ENCODE measurements at places on chromosomes 1 and 21.

DNA sequence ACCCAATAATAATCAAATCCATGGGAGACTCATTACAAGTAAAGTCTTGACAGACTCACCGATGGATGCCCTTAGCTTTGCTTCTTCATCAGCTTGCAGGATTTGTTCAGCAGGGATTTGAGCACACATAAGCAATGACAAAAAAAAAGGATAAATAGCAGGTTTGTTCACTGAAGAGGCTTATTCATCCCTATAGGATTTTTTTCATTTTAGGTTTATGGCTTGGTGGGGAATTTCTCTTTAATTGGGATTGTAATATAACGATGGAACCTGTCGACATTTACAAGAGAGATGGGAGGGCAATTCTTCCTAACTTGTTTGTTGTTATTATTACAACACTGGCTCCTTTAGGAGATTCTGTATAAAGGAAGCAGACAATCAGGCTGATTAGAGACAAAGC, 649.1 kb upstream of the PLXNA2 start:
- DNase-seq: no peak

DNA sequence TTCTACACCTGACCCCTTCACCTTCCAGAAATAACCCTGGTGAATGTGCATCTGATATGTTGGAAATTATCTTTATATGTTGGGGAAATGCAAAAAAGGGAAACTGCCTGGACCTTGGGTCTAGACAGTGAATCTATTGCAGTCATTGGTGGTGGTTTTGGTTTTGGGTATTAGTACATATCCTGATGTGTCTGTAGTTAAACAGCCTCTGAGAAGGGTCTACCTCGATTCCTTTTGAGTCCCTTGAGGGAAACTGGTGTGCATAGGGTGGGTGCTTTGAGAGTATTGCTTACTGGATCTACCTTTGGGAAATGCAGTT, 127.3 kb upstream of the KIAA0040 start:
- no peak for DNase-seq

DNA sequence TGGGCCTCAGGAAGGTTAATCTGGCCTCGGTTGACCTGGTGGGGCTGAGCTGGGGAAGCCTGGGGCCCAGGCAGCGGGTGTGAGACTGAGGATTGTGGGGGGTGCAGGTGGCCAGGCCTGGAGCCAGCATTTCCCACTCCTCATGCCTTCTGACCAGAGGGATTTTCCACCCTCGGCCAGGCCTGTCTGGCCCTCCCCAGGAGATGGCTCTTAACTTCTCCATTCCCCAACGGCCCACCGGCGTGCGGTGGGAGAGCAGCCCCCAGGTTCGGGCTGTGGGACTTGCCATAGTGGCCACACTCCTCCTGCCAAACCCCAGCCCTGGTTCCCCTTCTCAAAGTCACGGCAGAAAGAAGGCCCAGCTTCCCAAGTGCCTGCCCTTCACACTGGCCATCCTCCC, 126.5 kb upstream of the RUNX3 start:
- no peak for DNase-seq

DNA sequence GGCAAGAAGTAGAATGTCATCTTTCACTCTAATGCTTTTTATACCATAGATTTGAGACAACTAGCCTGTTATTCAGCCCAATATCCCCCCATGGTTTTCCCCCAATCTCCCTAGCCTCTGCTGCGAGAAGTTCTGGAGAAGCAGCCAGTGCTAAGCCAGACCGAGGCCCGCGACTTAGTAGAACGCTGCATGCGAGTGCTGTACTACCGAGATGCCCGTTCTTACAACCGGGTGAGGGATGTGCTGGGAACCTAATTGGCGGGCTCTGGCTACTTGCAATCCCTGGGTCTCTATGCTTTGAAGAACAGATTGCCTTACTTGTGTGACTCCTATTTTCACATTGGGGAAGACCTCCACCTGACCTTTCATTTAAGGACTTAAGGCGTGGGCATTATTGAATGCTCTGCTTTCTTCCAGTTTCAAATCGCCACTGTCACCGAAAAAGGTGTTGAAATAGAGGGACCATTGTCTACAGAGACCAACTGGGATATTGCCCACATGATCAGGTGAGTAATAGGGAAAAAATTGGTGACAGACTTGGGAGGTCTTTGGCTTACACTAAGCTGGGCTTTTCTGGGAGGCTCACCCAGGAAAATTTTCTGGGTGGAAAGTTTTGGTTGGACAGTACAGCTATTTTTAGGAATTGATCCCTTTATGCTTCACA, 1.9 kb downstream of the PSMB4 start:
- no peak for DNase-seq

DNA sequence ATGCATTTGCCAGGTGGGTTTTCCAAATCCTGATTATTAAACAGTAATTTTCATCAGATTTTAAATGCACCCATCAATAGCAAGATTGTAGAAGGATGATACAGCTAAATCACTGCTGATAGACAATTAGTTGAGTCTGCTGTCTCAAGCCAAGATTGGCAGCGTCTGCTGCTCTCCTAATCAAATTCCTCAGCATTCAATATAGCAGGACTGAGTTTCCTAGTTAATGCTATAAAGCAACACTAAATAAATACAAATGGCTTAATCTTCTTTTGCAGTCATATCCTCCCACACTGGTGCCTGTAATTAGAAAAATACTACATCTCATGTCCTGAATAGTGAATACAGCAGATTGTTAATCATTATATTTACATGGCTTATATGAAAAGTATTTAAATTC, 1028.8 kb downstream of the ADGRL2 start:
- no peak for DNase-seq

DNA sequence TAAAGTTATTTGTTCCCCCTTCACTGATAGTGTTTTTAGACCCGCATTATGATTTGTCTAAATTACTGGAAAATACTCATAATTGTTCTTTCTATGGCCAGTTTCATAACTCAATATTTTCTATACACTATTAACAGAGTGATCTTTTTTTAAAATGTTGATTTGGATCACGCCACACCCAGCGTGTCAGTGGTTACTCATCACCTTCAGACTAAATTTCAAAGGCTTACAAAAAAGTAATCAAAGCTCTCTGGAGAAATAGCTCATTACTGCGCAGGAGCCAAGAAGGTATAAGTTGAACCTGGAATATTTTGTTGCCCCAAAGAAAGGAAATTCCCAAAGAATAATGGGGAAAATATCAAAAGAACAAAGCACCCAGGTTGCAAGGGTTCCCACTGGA, 104.9 kb downstream of the EVI5 start:
- no peak for DNase-seq

DNA sequence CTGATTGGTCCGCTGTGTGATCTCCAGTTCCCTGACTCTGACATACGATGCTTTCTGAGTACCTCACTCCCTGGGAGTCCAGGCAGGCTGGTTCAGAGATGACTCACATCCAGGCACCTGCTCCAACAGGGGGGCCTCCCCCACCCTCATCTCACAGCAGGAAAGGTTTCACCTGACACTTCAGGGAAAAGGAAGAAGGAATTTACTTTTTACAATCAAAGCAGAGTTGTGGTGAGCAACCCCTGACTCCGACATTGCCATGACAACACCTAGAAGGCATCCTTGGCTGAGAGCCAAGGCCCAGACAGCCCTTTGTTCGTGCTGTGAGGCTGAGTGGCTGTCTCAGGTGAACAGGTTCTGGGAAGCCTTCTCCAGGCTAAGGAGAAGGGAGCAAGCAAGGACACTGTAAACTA, 164.6 kb upstream of the GJB5 start:
- no peak for DNase-seq

DNA sequence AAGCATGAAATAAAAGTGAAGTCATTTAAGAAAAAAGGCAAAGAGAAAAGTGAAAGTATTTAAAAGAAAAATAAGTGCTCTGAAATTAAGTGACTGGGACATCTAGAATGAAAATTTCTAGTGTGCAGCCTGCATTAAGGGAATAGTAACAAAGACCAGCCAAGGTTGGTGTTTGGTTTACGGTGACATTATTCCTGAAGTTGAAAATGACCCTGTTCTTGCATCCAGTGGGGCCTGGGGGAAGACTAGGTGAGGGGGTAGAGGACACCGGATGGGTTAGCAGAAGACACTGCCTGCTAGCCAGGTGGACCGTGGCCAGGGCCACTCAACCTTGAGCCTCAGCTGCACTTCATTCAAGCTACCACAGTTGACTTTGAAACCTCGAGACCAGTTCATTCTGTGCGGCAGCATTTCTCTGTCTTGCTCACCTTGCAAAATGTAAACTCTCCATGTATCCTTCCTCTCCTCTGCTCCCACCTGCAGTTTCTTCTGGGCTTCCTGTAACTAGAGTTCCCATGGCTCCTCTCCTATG, 14.3 kb upstream of the KCNK1 start:
- DNase-seq: no peak

GRCh38 chr1:71940261-71940660, 342.1 kb downstream of the NEGR1 start:
- no peak for DNase-seq

DNA sequence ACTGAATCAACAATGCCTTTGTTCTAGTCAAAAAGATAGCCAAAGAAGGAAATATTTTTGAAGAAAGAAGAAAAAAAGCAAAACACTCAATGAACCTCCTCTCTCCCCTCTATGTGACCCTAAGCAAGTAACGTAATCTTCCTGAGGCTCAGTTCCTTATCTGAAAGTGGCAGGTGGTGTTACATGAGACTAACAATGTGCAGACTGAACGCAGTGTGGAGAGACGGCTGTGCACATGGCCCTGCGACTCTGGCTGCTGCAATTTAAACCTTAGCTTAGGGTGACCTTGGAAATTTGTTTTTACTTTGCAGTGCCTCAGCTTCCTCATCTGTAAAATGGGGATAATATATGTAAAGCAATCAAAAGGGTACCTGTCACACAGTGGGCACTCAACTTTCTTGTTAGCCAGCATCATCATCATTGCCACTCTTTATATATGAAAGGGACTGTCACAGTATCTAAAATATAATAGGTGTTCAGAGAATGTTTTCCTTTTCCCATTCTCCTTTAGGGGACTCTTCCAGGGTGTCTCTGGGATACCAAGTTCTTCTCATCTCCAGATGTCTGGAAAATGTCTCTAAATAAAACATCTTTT, 100.1 kb upstream of the JUN start:
- no peak for DNase-seq

DNA sequence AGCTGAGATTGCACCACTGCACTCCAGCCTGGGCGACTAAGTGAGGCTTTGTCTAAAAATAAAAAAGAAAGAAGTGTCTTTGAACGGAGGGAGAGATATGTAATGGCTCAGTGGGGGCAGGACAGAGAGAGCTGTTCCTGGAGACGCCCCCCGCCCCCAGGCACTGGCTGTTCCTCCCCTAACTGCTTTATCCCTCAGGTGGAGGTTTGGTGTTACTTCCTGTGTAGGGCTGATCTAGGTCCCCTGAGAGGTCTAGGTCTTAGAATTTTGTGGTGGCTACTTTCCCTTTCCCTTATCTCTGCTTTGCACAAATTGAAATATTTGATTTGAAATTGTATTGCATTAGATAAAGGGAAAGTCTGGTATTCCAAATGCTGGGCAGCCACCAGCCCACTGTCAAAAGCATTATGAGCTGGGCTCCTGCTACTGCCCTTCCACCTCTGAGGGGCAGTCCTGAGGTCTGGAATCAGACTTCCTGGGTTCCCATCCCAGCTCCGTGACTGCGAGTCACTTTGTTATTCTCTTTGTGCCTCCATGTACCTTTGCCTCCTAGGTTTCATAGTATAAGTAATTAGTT, 134.8 kb upstream of the KIF26B start:
- no peak for DNase-seq

- no peak for DNase-seq
Observed at GRCh38 chr21:44709426-44710293, 1.7 kb downstream of the TSPEAR start.

DNA sequence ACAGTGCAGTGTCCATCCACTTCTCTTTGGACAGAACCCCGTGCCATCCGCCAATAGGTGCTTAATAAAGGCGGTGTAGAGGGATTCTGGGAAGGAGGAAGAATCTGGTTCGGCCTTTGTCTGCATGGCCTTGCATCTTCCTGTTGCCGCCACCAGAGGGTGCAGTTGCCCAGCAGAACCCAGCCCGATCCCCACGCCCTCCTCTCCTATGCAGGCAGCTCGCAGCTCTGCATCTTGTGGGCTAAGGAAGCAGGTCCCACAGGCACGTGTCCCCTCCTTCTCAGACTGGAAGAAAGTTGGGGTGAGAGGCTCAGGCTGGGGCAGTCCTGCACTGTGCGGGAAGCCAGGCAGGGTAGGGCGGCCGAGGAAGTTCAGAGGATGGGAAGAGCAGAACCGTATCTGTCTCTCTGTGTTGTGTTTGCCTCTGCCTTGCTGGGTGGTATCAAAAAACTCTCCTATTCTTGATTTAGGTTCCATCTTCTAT, 20.8 kb downstream of the NAV1 start:
- peak; percentile 80 for DNase-seq

- peak; percentile 11 for DNase-seq
Observed at GRCh38 chr1:94383966-94384408, 34.2 kb upstream of the ABCD3 start.

GRCh38 chr1:116122955-116123757, 12.0 kb downstream of the MAB21L3 start:
- DNase-seq: peak; percentile 93

- DNase-seq: no peak
Observed at GRCh38 chr1:66388913-66389312, 145.0 kb upstream of the SGIP1 start.

- DNase-seq: no peak
Observed at GRCh38 chr1:115144176-115144575, 54.9 kb upstream of the TSPAN2 start.

GRCh38 chr1:56566061-56566744, 13.2 kb downstream of the PLPP3 start:
- no peak for DNase-seq

- DNase-seq: no peak
Observed at GRCh38 chr1:198015309-198015708, 98.1 kb downstream of the LHX9 start.

DNA sequence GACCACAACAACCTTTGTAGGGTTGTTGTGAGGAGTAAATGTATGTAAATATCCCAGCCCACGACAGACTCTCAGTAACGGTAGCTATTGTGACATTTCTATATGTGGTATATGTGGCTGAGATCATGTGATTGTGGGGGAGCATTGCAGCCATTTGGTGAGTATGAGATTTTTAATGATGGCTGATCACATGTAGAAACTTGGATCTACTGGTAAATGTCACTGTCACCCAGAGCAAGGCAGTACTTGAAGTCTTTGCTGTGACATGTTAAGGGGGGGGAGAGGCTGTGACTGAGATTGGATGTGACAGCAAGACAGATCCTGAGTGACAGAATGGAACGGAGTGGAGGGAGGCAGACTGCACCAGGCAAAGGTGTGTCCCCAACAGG, 23.9 kb upstream of the MEF2D start:
- DNase-seq: no peak

GRCh38 chr1:71270394-71270915, 189.6 kb upstream of the ZRANB2 start:
- DNase-seq: no peak

- DNase-seq: no peak
Observed at GRCh38 chr1:212959266-212960220, 9.2 kb downstream of the VASH2 start.

- no peak for DNase-seq
Observed at GRCh38 chr1:4718071-4718470, 63.7 kb downstream of the AJAP1 start.

DNA sequence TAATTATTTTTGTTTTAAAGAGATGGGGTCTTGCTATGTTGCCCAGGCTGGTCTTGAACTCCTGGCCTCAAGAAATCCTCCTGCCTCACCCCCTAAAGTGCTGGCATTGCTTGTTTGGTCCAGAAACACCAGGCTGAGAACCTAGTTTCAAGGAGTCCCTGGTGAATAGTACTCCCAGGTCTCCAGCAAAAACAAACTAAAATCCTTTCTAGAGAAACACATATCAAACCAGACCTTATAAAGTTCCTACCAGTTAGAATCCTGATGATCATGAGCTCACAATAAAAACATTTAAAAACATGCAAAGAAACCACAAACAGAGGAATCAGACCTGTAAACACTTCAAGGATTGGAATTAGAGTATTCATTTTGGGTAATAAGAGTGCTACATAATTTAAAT, 34.4 kb upstream of the PADI1 start:
- peak; percentile 56 for DNase-seq
